A549 treated with GW870086 at 1 μM for 4 hours (cell line): ENCODE measurements at places on chromosomes 7 and 10. TPM values are rescaled to one million over a fixed set of nuclear protein-coding genes. Genes with fewer than 3 reads are reported as not detected.

CCSER2 gene
- 9.9 to 12.6 TPM (median 11.5 TPM) in 5 replicates for total RNA-seq

CEP55 gene
- 53.5 to 73.6 TPM (median 65.2 TPM) in 5 replicates for total RNA-seq

WIPF3 gene
- total RNA-seq = 0.35 to 0.84 TPM (median 0.61 TPM) in 5 replicates

NRAP gene
- total RNA-seq = not detected in 5 replicates

OPN4 gene
- not detected in 5 replicates for total RNA-seq

LIPM gene
- total RNA-seq = not detected in 5 replicates

ACSM6 gene
- not detected in 5 replicates for total RNA-seq

LMOD2 gene
- not detected in 5 replicates for total RNA-seq

UTF1 gene
- total RNA-seq = 0.12 TPM in 1 of 5 replicates, not detected in the others

TAS2R5 gene
- total RNA-seq = 0.37 to 0.51 TPM (median 0.41 TPM) in 5 replicates

DOCK1 gene
- total RNA-seq = 18.3 to 25.8 TPM (median 23.5 TPM) in 5 replicates
